Occipital lobe (tissue), 3 donors: ENCODE measurements at places on chromosomes 7 and 10. TPM values are rescaled to one million over a fixed set of nuclear protein-coding genes. Genes with fewer than 3 reads are reported as not detected.
A peak's percentile ranks its signal among the peaks of the same experiment; 100 is the strongest.

GRCh38 chr10:44361109-44361508 is 23.8 kb downstream of the CXCL12 start:
- DNase-seq = no peak

DNA sequence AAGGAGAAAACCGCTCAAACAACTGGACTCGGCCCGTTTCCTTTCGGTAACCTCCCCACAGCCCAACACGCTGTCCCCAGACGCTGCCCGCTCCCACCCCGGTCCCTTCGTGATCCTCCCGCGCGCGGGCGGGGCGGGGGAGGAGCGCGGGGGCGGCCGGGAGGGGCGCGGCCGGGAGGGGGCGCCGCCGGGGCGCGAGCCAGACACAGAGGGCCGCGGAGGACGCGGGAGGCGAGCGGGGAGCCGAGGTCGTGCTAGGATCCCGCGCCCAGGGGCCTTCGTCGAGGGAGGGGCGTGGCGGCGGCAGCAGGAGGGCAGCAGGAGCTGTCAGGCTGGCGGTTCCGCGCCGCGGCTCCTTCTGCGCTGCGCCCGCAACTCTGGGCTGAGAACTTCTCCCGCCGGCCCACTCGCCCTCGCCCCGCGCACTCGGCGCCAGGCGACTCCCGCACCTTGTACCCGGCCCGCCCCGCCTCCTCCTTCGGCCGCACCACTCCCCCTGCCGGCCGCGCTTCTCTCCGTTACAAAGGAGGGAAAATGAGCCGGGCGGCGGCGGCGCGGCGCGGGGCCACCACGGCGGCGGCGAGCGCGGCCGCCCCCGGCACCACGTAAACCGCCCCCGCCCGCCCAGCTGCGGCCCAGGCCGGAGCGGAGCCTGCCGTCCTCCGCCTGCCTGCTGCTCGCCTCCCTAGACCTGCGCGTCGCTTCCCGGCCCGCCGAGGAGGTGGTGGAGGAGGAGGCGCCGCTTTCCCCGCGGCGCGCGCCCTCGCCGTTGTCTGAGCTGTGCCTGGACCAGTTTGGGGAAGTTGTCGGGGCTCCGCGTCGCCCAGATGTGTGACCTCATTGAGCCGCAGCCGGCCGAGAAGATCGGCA is at the start of gene CDK14:
Gene CDK14, plus strand, starts transcription at position 521 of the 870 bp plus-strand sequence. Its CDS starts 307 bp downstream, at position 828.
- DNase-seq = peak; percentile 71

RAPGEF5 gene
- total RNA-seq = 81.4 TPM

GRCh38 chr7:136728945-136729344 is 139.5 kb upstream of the CHRM2 start:
- DNase-seq = no peak

- DNase-seq = no peak
Measured at GRCh38 chr7:134532954-134533218, 5.5 kb downstream of the AKR1B10 start.

- DNase-seq = no peak
Measured at GRCh38 chr7:53326634-53327033, 291.2 kb downstream of the POM121L12 start.

AGAP9 gene
- total RNA-seq = 2.2 TPM

DNA sequence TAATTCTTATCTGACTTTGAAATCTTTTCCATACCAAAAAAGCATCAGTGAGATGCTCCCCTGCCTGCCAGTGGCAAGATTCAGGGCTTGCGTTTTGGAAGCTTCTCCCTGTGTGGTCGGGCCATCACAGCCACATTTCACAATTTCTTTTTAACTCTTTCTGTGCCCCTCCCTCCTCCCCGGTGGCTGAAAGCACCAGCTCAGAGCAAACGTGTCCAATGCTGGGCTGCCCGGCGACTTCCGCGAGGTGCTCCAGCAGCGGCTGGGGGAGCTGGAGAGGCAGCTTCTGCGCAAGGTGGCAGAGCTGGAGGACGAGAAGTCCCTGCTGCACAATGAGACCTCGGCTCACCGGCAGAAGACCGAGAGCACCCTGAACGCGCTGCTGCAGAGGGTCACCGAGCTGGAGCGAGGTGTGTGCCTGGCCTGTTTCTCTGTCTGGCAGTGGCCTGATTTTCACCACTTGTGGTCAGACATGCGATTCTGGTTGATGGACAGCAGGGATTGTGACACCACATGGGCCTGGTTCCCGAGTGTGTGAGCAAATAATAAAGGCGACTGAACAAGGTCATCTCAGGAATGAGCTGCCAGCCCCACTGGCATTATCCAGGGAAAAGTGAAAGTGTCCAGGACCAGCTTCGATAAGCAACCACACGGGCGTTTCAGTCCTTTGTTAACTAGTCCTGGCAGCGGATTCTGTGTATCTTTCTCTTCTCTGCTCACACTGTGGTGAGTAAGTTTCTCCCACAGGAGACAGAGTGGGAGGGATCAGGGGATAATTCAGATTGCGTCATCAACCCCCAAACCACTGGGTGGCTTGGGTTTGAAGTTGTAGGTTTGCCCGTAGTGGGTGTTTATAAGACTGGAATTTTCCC is 2.6 kb downstream of the NPTX2 start:
- peak; percentile 54 for DNase-seq

GRCh38 chr7:5559576-5560240 is 136.1 kb upstream of the TNRC18 start:
- no peak for DNase-seq
